ENCODE measurements at places on chromosomes 3 and 15. TPM values are rescaled to one million over a fixed set of nuclear protein-coding genes. Genes with fewer than 3 reads are reported as not detected.

The MAGEL2 gene
- not detected for polyA plus RNA-seq

The NMNAT3 gene
- polyA plus RNA-seq: 1.2 TPM

The MME gene
- not detected for polyA plus RNA-seq

The ELP6 gene
- 36.5 TPM for polyA plus RNA-seq

The MESP2 gene
- polyA plus RNA-seq: 0.57 TPM

The FURIN gene
- 33.3 TPM for polyA plus RNA-seq

The PLA1A gene
- 0.12 TPM for polyA plus RNA-seq

The ZBTB20 gene
- 0.85 TPM for polyA plus RNA-seq

The PAQR9 gene
- polyA plus RNA-seq: 2.8 TPM

The ASB14 gene
- polyA plus RNA-seq: 0.03 TPM

The HCN4 gene
- polyA plus RNA-seq: 0.12 TPM

The TEX55 gene
- not detected for polyA plus RNA-seq

The CCDC50 gene
- polyA plus RNA-seq: 20.9 TPM

The SAMD7 gene
- polyA plus RNA-seq: not detected

The OXNAD1 gene
- 8.8 TPM for polyA plus RNA-seq

The FAM81A gene
- polyA plus RNA-seq: 11.5 TPM

The LRRC31 gene
- not detected for polyA plus RNA-seq

The PATL2 gene
- 0.12 TPM for polyA plus RNA-seq

The SORD gene
- polyA plus RNA-seq: 34.8 TPM

The ADAMTS9 gene
- 0.68 TPM for polyA plus RNA-seq

The HGD gene
- 48.8 TPM for polyA plus RNA-seq

The GOLGA6L4 gene
- 1.8 TPM for polyA plus RNA-seq

The AADAC gene
- 17.0 TPM for polyA plus RNA-seq

The GABRB3 gene
- 78.3 TPM for polyA plus RNA-seq

The SMAD6 gene
- 40.5 TPM for polyA plus RNA-seq

The UNC13C gene
- not detected for polyA plus RNA-seq

The ESYT3 gene
- polyA plus RNA-seq: 1.1 TPM

The DIPK2A gene
- polyA plus RNA-seq: 5.2 TPM

The CISH gene
- polyA plus RNA-seq: 0.42 TPM

The MUC13 gene
- polyA plus RNA-seq: 4.8 TPM

The TRIM42 gene
- polyA plus RNA-seq: not detected

The NANOGP8 gene
- not detected for polyA plus RNA-seq
